Naive thymus-derived CD8-positive, alpha-beta T cell (primary cell): ENCODE measurements at places on chromosomes 7 and 10.

GRCh38 chr7:40866601-40867000 lies 731.8 kb downstream of the SUGCT start:
- no peak overlapping the region for H3K4me3 ChIP-seq
- H3K27ac ChIP-seq, result no peak overlapping the region
- H3K36me3 ChIP-seq, result no peaks in the 10 kb centered on the region
- DNase-seq, result no peak
- H3K27me3 ChIP-seq, result no peaks in the 10 kb centered on the region
- H3K4me1 ChIP-seq, result no peaks in the 10 kb centered on the region

- DNase-seq, result no peak
- peaks cover 1% of the 10 kb centered on the region for H3K4me1 ChIP-seq
- no peaks in the 10 kb centered on the region for H3K36me3 ChIP-seq
Measured at GRCh38 chr7:91266689-91267090, 2.5 kb downstream of the FZD1 start.

DNA sequence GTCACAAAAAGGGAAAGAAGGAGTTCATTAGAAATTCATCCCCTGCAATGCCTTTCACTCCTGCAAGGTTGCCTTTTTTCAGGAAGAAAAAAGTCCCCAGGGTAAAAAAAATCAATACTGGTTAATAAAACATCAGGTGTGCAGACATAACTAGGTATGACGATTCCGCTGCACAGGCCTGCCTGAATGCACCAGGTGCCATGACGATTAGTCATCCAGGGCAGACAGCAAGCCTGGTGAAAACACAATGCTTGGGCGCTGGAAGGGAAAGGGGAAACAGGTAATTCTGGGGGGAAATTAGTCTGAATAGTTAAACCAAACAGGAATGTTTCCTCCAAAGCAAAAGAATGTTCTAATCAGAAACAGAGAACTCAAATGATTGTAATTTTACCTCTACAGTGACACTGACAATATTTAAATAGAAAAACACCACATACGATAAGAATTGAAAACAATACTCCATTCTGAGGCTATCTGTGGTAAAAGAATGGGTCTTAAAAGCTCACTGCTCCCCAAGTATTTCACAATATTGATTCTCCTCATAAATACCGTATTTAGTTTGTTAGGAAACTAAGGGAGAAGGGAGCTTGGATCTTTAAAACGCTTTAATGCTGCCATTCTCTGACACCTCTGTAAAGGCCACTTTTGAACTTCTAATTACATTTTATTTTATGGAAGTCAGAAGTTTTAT lies 45.2 kb downstream of the VPS41 start:
- DNase-seq, result no peak

DNA sequence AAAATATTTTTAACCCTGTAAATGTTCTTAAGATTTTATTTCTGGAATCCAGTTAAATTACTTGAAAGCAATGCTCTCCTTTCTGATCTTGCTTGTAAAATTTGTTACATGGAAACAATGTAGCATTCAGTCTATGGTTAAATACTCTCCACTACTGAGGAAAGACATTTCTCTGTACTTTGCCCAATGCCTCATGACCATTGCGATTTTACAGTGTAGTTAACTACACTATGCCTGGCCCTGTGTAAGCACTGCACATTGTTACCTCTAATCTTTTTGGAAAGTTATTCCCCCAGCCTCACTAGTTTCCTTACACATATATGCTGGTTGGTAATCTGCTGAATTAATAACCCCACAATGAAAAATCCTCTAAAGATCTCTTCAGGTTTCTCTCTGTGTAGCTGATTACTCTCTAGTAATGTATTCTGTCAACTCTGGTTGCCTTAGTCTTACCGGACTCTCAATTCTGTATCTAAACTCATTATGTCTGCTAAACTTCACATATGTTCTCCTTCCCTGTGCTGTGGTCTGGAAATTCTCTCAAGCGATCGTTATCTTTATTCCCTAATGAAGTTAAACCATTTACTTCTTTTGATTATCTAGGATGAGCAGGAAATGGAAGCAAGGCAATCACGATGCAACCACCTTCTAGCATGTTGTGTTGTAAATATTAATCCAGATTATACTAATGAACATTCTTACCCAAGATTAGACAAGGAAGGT lies 58.7 kb upstream of the TMEM106B start:
- no peak overlapping the region for H3K4me3 ChIP-seq
- peaks cover 1% of the 10 kb centered on the region for H3K27me3 ChIP-seq
- no peaks in the 10 kb centered on the region for H3K36me3 ChIP-seq
- peaks cover 6% of the 10 kb centered on the region for H3K4me1 ChIP-seq
- DNase-seq, result no peak

GRCh38 chr7:107631588-107632491 lies 28.8 kb upstream of the SLC26A4 start:
- DNase-seq, result no peak
- H3K27me3 ChIP-seq, result peaks cover 3% of the 10 kb centered on the region
- no peak overlapping the region for H3K27ac ChIP-seq
- H3K4me3 ChIP-seq, result no peak overlapping the region
- H3K4me1 ChIP-seq, result no peaks in the 10 kb centered on the region

- no peak for DNase-seq
- H3K4me3 ChIP-seq, result no peak overlapping the region
- H3K4me1 ChIP-seq, result peaks cover 20% of the 10 kb centered on the region
- H3K36me3 ChIP-seq, result no peaks in the 10 kb centered on the region
Measured at GRCh38 chr10:71211053-71211452, 1.3 kb upstream of the UNC5B start.

- DNase-seq, result no peak
- no peaks in the 10 kb centered on the region for H3K36me3 ChIP-seq
- no peak overlapping the region for H3K27ac ChIP-seq
- H3K4me1 ChIP-seq, result no peaks in the 10 kb centered on the region
- no peaks in the 10 kb centered on the region for H3K27me3 ChIP-seq
- H3K4me3 ChIP-seq, result no peak overlapping the region
Measured at GRCh38 chr7:109751241-109751640, 1181.6 kb downstream of the DNAJB9 start.

GRCh38 chr10:105185161-105185560 lies 544.1 kb downstream of the SORCS3 start:
- H3K4me1 ChIP-seq, result no peaks in the 10 kb centered on the region
- H3K27ac ChIP-seq, result no peak overlapping the region
- no peak overlapping the region for H3K4me3 ChIP-seq
- H3K36me3 ChIP-seq, result no peaks in the 10 kb centered on the region
- H3K27me3 ChIP-seq, result no peaks in the 10 kb centered on the region
- no peak for DNase-seq

GRCh38 chr7:13949445-13949844 lies 40.0 kb downstream of the ETV1 start:
- no peaks in the 10 kb centered on the region for H3K4me1 ChIP-seq
- H3K36me3 ChIP-seq, result no peaks in the 10 kb centered on the region
- DNase-seq, result no peak
- H3K4me3 ChIP-seq, result no peak overlapping the region

DNA sequence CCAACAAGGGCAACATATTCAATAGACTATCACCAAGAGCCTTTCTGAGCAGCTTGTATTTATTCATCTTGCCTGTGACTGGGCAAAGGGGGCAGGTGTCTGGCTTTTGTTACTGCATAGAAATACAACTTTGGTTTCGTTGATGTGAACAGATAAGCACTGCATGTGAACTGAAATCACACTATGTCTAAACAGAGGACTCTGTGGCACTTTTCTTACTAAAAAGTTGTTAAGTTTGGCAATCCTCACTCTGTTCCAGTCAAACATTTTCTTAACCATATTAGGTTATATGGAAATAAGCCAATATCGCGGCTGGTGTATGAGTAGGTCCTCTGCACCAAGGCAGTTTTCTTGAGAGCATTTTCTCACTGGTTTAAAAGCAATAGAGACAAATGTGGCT lies 48.5 kb downstream of the CALD1 start:
- DNase-seq, result no peak
- H3K27ac ChIP-seq, result no peak overlapping the region
- no peaks in the 10 kb centered on the region for H3K27me3 ChIP-seq
- H3K4me1 ChIP-seq, result no peaks in the 10 kb centered on the region
- no peak overlapping the region for H3K4me3 ChIP-seq

GRCh38 chr7:87427288-87427687 lies 48.2 kb downstream of the ABCB4 start:
- no peaks in the 10 kb centered on the region for H3K36me3 ChIP-seq
- no peak overlapping the region for H3K27ac ChIP-seq
- no peak for DNase-seq
- no peaks in the 10 kb centered on the region for H3K4me1 ChIP-seq
- peaks cover 6% of the 10 kb centered on the region for H3K27me3 ChIP-seq

GRCh38 chr7:158816995-158817394 lies 12.3 kb downstream of the ESYT2 start:
- DNase-seq, result no peak
- peaks cover 1% of the 10 kb centered on the region for H3K27me3 ChIP-seq
- H3K4me3 ChIP-seq, result peak overlapping the region; percentile 91
- no peaks in the 10 kb centered on the region for H3K36me3 ChIP-seq
- peak overlapping the region; percentile 100 for H3K27ac ChIP-seq
- peaks cover 94% of the 10 kb centered on the region for H3K4me1 ChIP-seq

DNA sequence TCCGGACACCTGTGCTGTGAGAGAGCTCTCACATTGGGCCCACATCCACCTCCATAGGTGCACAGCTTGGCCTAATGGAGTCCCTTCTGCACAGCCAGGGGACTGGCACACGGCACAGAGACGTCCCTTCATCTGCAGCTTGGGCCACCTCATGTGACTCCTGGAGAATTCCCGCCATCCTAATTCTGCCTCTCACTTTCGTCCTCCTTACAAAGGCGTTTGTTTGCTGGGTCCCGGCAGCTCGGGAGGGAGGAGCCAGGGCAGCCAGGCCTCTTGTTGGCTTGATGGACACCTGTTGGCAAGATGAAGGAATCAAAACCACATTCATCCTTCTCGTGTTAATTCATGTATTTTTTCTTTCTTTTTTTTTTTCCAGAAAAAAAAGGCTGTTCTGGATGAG lies 30.7 kb upstream of the TTYH3 start:
- peaks cover 7% of the 10 kb centered on the region for H3K36me3 ChIP-seq
- H3K27me3 ChIP-seq, result no peaks in the 10 kb centered on the region
- DNase-seq, result no peak
- H3K4me3 ChIP-seq, result no peak overlapping the region
- peaks cover 6% of the 10 kb centered on the region for H3K4me1 ChIP-seq

GRCh38 chr7:51121036-51121790 lies 195.4 kb downstream of the COBL start:
- no peaks in the 10 kb centered on the region for H3K36me3 ChIP-seq
- H3K4me3 ChIP-seq, result peak overlapping the region; percentile 74
- H3K27me3 ChIP-seq, result no peaks in the 10 kb centered on the region
- H3K27ac ChIP-seq, result peak overlapping the region; percentile 59
- H3K4me1 ChIP-seq, result peaks cover 27% of the 10 kb centered on the region

DNA sequence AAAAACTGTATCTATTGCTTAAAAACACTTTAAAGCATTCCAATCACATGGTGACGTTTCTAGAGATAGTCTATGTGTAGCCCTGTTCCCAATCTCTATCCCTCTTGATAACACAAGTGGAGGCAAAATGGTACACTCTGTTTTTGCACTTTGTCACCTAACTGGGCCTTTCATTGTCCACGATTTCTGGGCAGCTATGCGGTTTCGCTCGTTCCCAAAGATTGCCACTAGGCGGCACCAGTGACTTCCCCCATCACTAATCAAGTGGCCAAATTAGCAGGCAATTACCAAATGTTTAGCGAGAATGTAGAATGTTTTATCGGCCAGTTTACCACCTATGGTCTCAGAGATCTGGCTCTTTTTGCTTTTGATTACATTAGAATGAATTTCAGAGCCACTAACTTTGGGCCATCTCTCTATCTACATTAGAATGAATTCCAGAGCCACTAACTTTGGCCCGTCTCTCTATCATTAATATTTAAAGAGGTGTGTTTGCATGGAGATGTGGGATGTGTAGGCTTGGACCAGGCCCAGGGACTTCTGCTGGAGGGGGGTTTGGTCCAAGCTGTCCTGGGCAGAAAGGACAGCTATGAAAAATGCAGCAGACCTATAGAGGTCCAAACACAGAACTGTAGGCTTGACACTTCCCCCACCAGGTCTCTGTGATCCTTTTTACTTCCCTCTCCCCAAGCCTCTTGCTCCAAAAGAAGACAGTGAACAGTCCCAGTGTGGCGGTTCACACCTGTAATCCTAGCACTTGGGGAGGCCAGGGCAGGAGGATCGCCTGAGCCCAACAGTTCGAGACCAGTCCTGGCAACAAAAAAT lies 90.1 kb downstream of the EPC1 start:
- no peak overlapping the region for H3K4me3 ChIP-seq
- no peak overlapping the region for H3K27ac ChIP-seq
- H3K4me1 ChIP-seq, result peaks cover 5% of the 10 kb centered on the region
- H3K36me3 ChIP-seq, result no peaks in the 10 kb centered on the region

- peaks cover 13% of the 10 kb centered on the region for H3K36me3 ChIP-seq
- no peaks in the 10 kb centered on the region for H3K27me3 ChIP-seq
- no peak for DNase-seq
- H3K4me1 ChIP-seq, result no peaks in the 10 kb centered on the region
- no peak overlapping the region for H3K27ac ChIP-seq
- H3K4me3 ChIP-seq, result no peak overlapping the region
Measured at GRCh38 chr7:2175091-2175490, 57.7 kb downstream of the MAD1L1 start.

GRCh38 chr7:158560386-158560785 lies 27.2 kb downstream of the PTPRN2 start:
- no peak overlapping the region for H3K4me3 ChIP-seq
- peaks cover 29% of the 10 kb centered on the region for H3K27me3 ChIP-seq
- H3K27ac ChIP-seq, result no peak overlapping the region
- no peaks in the 10 kb centered on the region for H3K4me1 ChIP-seq
- no peaks in the 10 kb centered on the region for H3K36me3 ChIP-seq

DNA sequence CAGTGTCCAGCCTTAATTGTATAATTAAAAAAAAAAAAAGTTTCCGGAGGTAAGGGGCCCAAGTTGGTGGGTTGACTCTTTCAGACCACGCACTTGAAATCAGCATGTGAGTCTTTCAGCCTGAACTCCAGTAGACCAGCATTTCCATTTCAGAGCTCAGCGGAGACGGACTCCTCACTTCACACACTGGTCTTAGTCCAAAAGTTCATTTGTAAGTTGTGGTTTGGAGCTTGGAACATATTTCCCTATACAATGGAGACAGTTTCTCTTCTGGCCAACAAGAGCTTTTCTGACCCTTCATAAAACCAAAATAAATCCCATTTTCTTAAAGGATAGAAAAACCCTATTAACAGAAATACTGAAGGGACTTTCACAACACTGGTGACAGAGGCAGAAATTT lies 41.0 kb downstream of the ATXN7L1 start:
- peaks cover 1% of the 10 kb centered on the region for H3K27me3 ChIP-seq
- no peaks in the 10 kb centered on the region for H3K36me3 ChIP-seq
- peaks cover 21% of the 10 kb centered on the region for H3K4me1 ChIP-seq
- no peak for DNase-seq
- no peak overlapping the region for H3K27ac ChIP-seq

- no peaks in the 10 kb centered on the region for H3K36me3 ChIP-seq
- H3K4me3 ChIP-seq, result peak overlapping the region; percentile 78
- DNase-seq, result peak; percentile 50
- H3K27me3 ChIP-seq, result no peaks in the 10 kb centered on the region
- peak overlapping the region; percentile 98 for H3K27ac ChIP-seq
Measured at GRCh38 chr10:35194906-35195305, 68.3 kb downstream of the CREM start.

DNA sequence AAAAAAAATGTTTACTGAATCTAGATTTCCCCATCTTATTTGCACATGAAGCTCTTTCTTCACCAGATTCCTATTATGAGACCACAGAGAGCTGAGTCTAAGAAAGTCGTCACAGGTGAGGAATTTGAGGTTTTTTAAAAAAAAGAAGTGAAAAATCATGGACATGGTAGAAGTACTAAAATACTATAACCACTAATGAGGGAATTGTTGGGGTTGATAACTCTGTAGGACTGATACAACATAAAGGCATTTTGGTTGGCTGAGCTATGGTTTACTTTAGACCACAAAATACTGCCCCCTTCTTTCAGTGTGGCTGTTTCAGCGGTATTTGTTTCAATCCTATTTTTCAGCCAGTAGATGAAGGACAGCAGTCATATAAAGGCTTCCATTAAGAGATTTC lies 1111.3 kb downstream of the TYW1 start:
- H3K4me3 ChIP-seq, result no peak overlapping the region
- no peaks in the 10 kb centered on the region for H3K27me3 ChIP-seq
- H3K27ac ChIP-seq, result no peak overlapping the region
